ENCODE measurements at places on chromosomes 13 and 19.

DNA sequence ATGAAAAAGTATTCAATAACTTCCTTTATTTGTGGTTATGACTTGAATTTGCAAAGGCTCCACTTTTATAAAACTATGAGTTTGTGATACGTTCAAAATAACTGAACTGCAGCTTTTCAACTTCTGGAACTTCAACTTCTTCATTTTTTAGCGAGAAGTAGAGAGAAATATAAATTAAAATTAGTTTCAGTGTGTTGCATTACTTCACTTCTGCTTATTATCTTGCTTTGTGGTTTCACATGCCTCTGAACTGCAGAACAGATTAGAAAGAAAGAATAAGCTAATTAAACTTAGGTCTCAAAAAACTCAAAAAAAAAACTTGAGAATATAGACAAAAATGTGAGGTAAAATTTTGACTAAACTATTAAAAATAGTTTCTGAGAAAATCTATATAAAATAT, 1073.4 kb downstream of the PCDH17 start:
- no peak for DNase-seq

DNA sequence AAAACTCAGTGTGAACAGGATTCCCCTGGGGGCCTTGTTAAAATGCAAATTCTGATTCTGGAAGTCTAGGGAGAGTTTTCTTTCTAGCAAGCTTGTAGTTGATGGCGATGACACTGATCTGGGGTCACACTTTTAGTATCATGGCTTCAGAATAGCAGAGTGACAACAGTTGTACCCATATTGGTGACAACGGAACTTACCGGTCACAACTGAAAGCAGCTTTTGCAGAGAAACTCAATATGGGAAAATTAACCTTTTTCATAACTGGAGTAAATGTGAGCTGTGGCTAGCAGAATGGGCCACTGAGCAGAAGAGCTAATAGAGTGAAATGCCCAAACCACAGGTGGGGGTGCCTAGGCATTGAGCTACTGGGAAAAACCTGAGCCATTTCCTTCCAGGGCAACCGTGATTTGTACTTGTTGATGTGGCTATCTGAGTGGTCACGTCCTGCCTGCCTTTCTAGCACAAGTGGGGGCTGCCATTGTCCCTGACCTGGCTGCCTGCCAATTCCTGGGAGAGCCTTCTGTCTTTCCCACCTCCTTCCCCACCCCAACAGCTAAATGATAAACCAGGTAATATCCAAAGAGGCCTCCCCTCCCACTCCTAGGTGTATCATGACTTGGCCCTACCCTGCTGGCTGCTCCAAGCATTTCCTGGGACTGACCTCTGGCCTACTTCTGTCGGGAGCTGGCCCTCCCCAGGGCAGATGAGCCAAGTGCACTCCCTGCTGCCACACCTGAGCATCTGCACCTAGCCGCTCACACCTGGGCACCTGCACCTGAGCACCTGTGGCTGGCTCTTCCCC, 1.7 kb upstream of the SLC10A2 start:
- no peak for DNase-seq

GRCh38 chr13:76894401-76895110, 8.4 kb upstream of the KCTD12 start:
- DNase-seq, result no peak

DNA sequence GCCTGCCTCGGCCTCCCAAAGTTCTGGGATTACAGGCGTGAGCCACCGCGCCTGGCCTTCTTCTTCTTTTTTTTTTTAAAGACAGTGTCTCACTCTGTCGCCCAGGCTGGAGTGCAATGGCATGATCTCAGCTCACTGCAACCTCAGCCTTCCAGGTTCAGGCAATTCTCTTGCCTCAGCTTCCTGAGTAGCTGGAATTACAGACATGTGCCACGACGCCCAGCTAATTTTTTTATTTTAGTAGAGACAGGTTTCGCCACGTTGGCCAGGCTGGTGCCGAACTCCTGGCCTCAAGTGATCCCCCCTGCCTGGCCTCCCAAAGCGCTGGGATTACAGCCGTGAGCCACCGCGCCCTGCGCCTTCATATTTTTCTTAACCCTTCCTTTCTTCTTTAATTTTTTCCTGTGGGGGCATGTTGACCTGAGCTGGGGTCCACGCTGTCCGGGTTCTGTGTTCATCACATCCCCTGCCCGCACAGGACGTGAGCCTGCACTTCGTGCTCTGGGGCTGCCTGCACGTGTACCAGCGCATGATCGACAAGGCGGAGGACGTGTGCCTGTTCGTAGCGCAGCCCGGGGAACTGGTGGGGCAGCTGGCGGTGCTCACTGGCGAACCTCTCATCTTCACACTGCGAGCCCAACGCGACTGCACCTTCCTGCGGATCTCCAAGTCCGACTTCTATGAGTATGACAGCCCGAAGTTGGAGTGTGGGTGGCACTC, 14.1 kb downstream of the PNPLA6 start:
- no peak for DNase-seq

DNA sequence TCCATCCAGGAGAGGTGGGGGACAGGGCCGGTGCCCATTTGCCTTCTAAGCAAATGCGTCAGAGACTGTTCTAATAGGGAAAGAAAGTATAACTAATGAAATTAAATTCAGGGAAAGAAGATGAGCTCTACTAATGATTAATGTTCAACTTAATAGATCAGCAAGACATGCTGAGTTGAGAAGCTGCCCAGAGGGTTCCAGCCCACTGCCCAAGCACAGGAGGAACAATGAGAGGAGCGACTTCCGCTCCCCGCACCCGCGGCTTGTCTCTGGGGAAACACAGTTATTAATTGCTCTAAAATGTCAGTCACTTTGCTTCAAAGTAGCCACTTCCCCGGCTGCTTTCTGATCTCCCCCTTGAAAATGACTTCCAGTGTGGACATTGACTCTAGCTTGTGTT, 331.3 kb downstream of the UQCRFS1 start:
- no peak for DNase-seq

DNA sequence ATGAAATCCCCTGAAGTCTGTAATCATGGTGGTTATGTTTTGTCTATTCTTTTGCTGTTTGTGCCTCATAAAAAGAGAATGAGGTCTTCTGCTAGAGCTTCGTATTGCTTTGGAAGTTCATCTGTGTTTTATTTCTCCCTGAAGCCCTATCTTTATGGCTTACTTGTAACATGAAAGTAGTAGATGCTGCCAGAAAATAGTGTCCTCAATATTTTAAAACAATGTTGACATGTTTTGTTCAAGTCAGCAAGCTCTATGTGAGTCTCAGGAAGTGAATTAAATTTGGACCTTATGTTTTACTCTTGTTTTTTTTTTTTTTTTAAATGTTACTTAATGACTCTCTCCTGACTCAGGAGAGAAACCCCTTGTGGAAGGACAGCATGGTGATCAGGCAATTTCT, 130.5 kb downstream of the B3GLCT start:
- DNase-seq, result no peak

DNA sequence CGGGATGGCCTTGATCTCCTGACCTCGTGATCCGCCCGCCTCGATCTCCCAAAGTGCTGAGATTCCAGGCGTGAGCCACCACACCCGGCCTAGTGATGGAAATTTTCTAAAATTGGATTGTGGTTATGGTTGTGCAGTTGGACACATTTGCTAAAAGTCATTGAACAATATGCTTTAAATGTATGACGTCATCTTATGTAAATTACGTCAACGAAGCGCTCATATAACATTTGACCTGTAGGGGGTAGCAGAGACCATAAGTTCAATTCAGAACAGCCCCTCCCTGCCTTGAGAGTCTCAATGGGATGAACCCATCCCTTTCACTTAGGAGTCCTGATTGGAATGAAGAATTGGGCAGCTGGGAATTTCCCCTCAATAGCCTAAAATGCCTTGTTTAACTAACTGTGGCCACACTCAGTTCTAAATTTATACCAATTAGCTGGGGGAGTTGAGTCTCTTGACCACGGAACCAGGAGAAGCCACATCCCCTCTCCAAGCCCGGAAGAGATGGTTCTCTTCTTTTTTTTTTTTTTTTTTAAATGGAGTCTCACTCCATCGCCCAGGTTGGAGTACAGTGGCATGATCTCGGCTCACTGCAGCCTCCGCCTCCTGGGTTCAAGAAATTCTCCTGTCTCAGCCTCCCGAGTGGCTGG, 15.2 kb upstream of the TLE6 start:
- peak; percentile 74 for DNase-seq

Measured in SK-MEL-5 (cell line).